ENCODE measurements at places on chromosomes 12 and 14.
A peak's percentile ranks its signal among the peaks of the same experiment; 100 is the strongest.

DNA sequence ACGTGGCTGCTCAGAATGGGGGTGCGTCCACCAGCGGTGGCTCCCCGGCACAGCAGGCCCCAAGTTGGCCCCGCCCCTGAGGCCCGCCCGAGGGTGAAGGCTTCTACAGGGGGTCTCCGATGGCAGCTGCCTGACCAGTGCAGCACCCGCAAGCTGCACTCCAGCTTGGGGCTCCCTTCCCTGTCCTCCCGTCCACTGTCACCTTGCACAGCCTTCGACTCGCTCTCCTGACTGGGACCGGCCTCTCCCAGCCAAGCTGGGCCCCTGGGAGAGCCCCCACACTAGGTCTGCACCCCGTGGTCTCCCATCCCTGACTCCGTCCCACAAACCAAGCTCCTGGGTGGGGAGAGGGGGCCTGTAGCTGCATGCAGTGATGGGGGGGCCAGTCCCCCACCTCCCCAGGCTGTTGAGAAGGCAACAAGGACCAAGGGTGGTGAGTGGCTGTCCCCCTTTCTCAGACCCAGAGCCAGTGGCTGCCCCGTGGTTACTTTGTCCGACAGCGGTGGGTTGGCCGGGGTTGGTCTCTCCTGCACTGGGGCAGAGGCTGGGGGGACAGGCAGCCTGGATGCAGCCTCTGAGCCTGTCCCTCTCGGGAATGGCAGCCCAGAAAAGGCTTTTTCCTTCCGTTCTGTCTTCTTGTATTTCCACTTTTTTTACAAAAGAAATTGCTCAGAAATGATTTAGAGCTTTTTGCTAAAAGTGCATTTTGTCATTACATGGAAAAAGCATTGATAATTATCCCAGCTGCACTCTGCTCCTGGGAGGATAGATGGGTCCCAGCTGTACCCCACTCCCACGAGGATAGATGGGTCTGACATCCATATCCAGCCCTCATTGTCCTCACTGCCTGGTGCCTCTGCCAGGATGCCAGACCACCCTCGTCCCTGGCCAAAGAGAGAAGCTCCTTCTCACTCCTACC is 217.0 kb downstream of the KIF26A start:
- DNase-seq = no peak

DNA sequence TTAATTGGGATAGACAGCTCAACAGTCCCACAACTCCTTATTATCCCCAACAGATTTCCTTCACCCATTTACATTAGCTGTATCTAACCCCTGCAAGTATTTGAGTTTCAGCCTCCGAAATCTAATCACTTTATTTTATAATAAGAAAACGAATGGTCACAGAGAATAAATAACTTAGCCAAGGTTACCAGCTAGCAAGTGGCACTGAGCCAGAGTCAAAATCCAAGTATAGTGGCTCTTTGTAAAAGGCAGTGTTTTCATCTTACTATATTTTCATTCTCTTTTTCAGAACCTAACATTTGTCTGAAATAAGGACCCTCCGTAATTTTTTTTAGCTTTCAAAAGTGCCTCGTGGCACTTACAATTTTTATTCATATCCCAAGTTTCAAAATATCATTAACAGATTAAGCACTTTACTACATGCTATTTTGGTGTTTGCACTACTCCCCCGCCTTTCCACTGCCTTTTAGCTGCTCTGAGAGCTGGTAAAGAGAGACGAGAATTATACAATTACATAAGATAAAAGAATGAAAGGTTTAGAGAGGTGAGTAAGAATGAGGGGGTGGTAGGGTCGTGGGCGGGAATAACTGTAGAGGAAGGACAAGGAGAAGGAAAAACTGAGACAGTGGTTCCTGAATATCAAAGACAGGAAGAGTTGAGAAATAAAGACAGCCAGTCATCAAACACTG is 3.7 kb upstream of the USP15 start:
- DNase-seq = no peak

DNA sequence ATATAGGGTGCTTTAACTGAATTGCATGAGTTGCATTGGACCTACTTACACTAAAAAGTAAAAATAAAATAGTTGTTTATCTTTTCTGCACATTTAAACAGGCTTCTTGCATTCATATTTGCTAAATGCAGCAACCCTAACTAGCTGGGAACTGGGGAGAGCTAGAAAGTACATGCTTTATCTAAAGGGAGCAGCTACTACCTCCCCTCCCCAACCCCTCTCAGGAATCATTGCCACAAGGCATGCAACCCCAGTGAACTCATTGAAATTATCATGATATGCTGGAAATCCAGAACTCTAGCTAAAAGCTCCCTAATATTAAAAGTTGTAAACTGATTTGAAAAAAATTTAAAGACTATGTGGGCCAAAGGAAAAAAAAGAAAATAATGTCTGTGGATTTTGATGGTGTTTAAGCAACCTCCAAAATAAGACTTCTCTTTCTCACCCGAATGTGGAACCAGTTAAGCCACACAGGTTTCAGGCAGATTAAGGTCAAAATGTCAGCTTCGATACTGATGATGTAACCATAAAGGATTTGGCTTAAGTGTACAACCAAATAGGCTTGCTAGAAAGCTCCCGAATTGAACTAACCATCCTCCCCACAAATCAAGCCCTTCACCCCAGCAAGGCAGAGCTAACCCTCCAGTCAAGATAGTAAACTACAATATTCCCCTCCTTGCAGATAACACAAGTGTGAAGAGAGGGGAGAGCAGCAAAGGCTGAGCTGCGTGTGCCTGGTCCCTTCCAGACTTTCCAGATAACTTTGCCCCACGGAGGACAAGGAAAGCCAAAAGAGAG is 13.8 kb upstream of the POC1B start:
- DNase-seq = no peak

GRCh38 chr14:99655521-99655920 is 10.6 kb downstream of the HHIPL1 start:
- DNase-seq = no peak

- DNase-seq = no peak
These were observed 18.9 kb downstream of the ALDH2 start for GRCh38 chr12:111785651-111786050.

GRCh38 chr12:113587720-113588119 is 116.0 kb upstream of the LHX5 start:
- DNase-seq = no peak

GRCh38 chr12:77023501-77023900 is 41.9 kb downstream of the E2F7 start:
- no peak for DNase-seq

- DNase-seq = no peak
These were observed 236.1 kb downstream of the AEBP2 start for GRCh38 chr12:19675361-19675760.

- no peak for DNase-seq
These were observed 68.0 kb upstream of the OSBPL8 start for GRCh38 chr12:76627346-76628135.

GRCh38 chr12:92614502-92614901 is 88.3 kb upstream of the PLEKHG7 start:
- no peak for DNase-seq

DNA sequence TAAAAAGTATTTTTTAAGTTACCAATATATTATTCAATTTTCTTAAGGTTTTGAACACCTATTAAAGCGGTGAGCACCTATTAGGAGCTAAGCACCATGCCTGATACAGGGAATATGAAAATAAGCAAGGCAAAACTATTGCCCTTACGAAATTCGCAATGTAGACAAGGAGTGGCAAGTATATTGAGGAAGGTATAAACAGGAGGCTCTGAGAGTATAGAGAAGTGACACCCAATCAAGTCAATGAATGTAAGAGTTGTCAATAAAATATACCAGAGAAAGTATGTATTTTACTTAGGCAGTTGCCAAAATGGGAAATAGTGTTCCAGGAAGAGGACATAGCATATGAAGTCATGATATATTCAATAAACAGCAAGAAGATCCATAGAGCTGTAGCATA is 57.2 kb downstream of the LRP6 start:
- no peak for DNase-seq

DNA sequence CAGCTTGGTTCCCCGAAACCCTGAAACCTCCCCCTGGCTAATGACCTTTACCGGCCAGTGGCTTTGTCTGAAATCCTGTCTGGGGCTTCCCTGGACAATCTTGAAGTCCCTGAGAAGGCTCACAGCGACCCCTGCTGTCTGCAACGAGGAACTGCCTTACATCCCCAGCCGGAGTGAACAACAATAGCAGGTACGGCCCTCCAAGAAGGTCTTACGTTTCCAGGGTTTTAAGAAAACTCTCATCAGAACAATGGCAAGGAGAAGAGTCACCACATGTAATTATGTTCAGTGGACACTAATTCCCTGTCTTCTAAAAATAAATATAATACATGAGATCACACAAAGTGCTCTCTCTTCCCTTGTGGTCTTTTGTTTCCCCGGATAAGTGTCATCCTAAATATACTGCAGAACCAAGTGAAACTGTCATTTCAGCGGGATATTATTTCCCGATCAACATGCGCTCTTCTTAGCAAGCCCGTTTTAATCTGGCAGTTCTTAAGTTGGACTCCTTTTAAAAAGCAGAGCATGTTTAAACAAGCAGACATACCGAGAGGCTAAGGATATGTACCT is 53.3 kb downstream of the RBM19 start:
- peak; percentile 52 for DNase-seq

DNA sequence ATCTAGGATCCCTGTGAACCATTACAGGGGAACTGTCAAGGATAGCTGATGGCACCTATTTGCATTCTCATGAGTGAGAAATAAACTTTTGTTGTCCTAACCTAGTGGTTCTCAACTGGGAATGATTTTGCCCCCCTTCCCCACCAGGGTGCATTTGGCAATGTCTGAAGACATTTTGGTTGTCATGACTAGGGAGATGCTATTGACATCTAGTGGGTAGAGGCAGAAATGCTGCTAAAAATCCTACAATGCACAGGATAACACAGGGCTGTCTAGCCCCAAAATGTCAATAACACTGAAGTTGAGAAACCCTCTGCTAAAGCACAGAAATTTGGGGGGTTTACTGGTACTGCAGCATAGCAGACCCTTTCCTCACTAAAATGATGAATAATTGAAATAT is 140.9 kb upstream of the SRRM4 start:
- DNase-seq = no peak

DNA sequence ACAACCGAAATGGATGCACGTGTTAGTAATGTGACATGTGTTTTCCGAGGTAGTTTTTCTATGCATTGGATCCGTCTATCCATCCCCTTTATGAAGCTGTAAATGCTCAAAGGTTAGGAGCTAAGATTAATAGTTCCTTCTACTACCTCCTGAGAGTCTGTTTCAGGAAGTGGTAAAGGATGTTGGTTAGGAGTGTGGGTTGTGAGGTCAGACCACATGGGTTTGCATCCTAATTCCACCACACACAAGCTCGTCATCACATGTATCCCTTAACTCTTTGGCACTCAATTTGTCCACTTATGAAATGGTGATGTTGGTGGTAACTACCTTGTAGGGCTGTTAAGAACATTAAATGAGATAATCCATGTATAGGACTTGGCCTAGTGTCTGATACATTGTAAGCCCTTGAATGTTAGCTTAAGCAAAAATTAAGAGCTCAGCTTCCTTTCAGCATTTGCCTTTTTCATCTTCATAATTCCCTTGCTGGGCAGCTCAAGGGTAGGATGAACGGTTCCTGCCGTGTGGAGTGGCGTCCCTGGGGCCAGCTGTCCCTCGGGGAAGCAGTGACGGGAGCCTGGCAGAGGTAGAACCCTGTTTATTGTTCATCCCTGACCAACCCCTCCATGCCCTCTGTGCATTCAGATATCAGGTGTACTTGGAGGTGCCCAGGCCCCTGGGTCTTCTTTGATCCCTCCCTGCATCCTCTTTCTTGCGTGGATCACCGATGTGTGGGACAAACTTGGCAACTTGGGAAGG is 52.3 kb downstream of the TSPAN9 start:
- peak; percentile 25 for DNase-seq

DNA sequence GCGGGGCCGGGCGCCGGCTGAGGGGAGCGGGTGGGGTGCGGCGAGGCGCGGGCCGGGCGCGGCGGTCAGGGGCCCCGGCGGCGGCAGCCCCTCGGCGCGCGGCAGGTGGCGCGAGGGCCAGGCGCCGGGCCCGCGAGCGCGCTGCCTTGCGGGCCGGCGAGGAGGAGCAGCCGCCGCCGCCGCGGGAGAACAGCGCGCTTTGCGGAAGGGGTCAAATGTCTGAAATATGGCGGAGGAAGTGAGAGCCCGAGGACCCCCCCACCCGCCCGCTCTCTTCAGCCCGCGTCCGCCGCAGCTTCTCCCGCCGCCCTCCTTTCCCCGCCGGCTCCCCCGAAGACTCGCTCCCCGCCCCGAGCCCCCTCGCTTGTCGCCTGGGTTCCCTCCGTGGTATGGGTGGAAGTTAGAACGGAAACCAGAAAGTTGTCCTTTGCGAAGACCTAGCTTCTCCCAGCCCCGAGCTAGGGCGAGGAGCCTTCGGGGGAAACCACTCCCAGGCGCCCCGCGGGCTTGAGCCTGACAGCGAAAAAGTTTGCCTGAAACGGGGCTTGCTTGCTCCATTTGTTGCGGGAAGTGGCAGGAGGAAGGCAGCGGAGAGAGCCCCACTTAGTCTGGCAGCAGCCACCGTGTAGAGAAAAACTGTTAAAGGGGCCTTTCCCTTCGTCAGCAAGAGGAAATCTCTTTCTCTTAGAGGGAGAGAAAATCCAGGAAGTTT is 551 bp downstream of the RAP1B start:
- DNase-seq = no peak

- DNase-seq = no peak
These were observed 280.2 kb upstream of the PWP1 start for GRCh38 chr12:107405436-107405835.

DNA sequence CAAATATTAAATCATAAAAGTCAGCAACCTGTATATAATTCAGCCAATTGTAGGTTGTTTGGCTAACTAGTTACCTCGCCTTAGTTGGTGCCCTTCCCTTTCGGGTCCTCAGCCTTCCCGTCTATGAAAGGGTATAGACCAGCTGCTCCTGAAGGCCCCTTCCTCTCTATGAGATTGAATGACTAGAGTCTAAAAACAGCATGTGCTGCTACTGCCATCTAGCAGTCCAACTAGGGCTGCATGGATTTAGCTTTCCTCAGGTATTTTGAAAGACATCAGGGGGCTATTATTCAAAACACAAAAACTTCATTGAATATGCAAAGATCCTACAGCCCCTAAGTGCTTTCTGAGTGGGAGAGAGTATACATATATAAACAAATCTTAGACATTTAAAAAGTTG is 37.0 kb upstream of the TMEM263 start:
- peak; percentile 19 for DNase-seq

DNA sequence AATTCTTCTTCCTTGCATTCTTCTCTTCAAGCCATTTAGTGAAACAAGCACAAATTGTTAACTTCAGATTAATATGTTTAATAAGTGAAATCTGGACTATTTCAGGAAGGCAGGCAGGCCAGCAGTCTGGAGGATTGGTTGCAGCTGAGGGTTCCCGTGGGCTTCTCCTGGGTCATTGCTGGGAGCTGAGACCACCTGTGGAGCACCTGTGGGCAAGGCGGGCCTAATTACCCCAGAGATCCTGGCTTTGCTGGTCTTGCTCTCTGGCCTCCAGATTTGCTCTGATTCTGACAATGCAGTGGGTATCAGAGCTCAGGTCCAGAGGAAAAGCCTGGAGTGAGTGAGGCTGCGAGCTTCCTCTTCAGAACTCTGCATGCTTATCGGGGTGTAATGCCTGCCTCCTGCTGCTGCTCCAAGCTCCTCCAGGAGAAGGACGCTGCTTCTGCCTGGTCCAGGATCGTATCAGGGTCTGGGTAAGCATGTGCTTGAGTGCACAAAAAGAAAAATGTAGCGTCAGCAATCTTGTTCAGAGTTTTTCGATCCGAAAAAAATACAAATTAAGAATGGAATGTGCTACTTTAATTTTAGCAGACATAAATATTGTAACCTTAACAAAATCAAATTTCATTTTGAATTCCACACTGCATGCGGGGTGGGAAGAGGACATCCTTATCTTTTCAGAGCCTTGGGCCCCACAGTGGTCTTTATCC is 93.8 kb downstream of the TMEM30B start:
- no peak for DNase-seq

GRCh38 chr12:132245521-132246101 is 83.8 kb downstream of the GALNT9 start:
- DNase-seq = no peak

All from DMS153 (cell line).